Kidney (tissue), 22 donors: ENCODE measurements at places on chromosomes 2 and 18. TPM values are rescaled to one million over a fixed set of nuclear protein-coding genes. Genes with fewer than 3 reads are reported as not detected.

- no peak for DNase-seq
Observed at GRCh38 chr2:211157211-211157610, 600.8 kb downstream of the CPS1 start.

- peak; percentile 47 for DNase-seq
Observed at GRCh38 chr18:44178476-44178875, 502.2 kb upstream of the SETBP1 start.

GRCh38 chr2:148545390-148546256 lies 98.9 kb upstream of the EPC2 start:
- no peak for DNase-seq

- no peak for DNase-seq
Observed at GRCh38 chr2:68506170-68506569, 38.8 kb downstream of the APLF start.

- DNase-seq: no peak
Observed at GRCh38 chr2:46827274-46828134, 88.1 kb downstream of the MCFD2 start.

The NGEF gene
- total RNA-seq: 4.8 TPM

The IGFBP2 gene
- 53.7 TPM for total RNA-seq

The UPP2 gene
- total RNA-seq: 0.19 TPM

The TEX261 gene
- total RNA-seq: 56.1 TPM
